ENCODE measurements at places on chromosomes 5 and 9. TPM values are rescaled to one million over a fixed set of nuclear protein-coding genes. Genes with fewer than 3 reads are reported as not detected.

DNA sequence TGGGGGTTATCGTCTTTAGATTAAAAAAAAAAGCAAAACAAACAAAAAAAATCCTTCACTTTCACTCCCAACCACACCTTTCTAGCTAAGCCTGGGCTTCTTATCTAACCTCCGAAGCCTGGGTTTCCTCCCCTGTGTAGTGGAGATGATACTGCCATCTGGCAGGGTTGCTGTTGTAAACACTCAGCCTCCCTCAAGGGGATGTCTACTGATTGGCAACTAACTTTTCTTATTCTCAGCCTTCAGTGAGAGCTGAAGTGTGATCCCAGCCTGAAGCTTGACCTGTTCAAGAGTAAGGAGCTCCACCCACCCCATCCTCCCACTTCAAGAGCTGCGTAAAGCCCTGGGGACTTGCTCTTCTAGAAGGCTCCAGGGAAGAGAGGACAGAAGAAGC, 21.5 kb upstream of the WWC1 start:
- no peak overlapping the region for H3K27ac ChIP-seq
- H3K36me3 ChIP-seq: no peaks in the 10 kb centered on the region
- no peaks in the 10 kb centered on the region for H3K27me3 ChIP-seq
- peaks cover 15% of the 10 kb centered on the region for H3K4me1 ChIP-seq
- no peak for DNase-seq

- no peaks in the 10 kb centered on the region for H3K36me3 ChIP-seq
- H3K4me1 ChIP-seq: peaks cover 30% of the 10 kb centered on the region
- no peak overlapping the region for H3K4me3 ChIP-seq
- no peak for DNase-seq
- no peak overlapping the region for H3K27ac ChIP-seq
Observed at GRCh38 chr9:130305381-130305780, 39.8 kb downstream of the HMCN2 start.

DNA sequence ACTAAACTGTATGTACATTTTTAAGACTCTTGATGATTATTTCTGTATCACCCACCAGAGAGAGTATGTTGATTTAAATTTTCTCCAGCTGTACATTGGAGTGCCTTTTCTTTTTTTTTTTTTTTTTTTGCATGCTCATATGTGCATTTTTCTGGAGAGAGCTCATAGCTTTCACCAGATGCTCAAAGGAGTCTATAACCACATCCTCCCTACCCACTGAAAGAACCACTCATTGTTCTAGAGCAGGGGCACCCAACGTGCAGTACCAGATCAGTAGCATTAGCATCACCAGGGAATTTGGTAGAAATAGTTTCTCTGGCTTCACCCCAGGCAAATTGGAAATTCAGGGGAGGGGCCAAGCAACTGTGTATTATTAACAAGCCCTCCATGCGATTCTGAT, 53.9 kb upstream of the TMEM171 start:
- H3K27me3 ChIP-seq: no peaks in the 10 kb centered on the region
- no peaks in the 10 kb centered on the region for H3K36me3 ChIP-seq
- H3K4me1 ChIP-seq: no peaks in the 10 kb centered on the region
- no peak overlapping the region for H3K27ac ChIP-seq

- H3K36me3 ChIP-seq: no peaks in the 10 kb centered on the region
- no peak overlapping the region for H3K4me3 ChIP-seq
- DNase-seq: no peak
Observed at GRCh38 chr5:36728697-36729543, 122.5 kb downstream of the SLC1A3 start.

GRCh38 chr9:124278054-124278540, 20.3 kb downstream of the NEK6 start:
- H3K4me1 ChIP-seq: peaks cover 76% of the 10 kb centered on the region
- DNase-seq: no peak
- H3K27me3 ChIP-seq: no peaks in the 10 kb centered on the region
- H3K27ac ChIP-seq: no peak overlapping the region
- H3K36me3 ChIP-seq: no peaks in the 10 kb centered on the region

GRCh38 chr5:171797543-171797942, 11.9 kb downstream of the SMIM23 start:
- no peaks in the 10 kb centered on the region for H3K36me3 ChIP-seq
- H3K27me3 ChIP-seq: no peaks in the 10 kb centered on the region
- DNase-seq: no peak

GRCh38 chr5:144481861-144482260, 311.2 kb downstream of the KCTD16 start:
- DNase-seq: no peak
- no peaks in the 10 kb centered on the region for H3K36me3 ChIP-seq
- H3K27me3 ChIP-seq: no peaks in the 10 kb centered on the region
- no peak overlapping the region for H3K4me3 ChIP-seq

Gene S100Z
- not detected for total RNA-seq
